Stimulated activated CD8-positive, alpha-beta memory T cell treated with anti-CD3 and anti-CD28 coated beads, Interleukin-15, amount 100 ng/mL, for 48 hours (primary cell): ENCODE measurements at places on chromosomes 3 and 15.

- no peak for DNase-seq
Observed at GRCh38 chr3:115792206-115792955, 169.1 kb downstream of the GAP43 start.

GRCh38 chr3:33908250-33908851 is 109.9 kb downstream of the PDCD6IP start:
- no peak for DNase-seq

GRCh38 chr15:52805351-52806283 is 15.5 kb upstream of the ONECUT1 start:
- DNase-seq: no peak

- DNase-seq: no peak
Observed at GRCh38 chr3:76501315-76501714, 538.6 kb upstream of the ROBO2 start.

- DNase-seq: no peak
Observed at GRCh38 chr3:169246158-169246557, 417.4 kb downstream of the MECOM start.

GRCh38 chr3:149790268-149790667 is 2.1 kb downstream of the ANKUB1 start:
- no peak for DNase-seq

GRCh38 chr3:124952282-124952855 is 17.8 kb upstream of the MUC13 start:
- no peak for DNase-seq

DNA sequence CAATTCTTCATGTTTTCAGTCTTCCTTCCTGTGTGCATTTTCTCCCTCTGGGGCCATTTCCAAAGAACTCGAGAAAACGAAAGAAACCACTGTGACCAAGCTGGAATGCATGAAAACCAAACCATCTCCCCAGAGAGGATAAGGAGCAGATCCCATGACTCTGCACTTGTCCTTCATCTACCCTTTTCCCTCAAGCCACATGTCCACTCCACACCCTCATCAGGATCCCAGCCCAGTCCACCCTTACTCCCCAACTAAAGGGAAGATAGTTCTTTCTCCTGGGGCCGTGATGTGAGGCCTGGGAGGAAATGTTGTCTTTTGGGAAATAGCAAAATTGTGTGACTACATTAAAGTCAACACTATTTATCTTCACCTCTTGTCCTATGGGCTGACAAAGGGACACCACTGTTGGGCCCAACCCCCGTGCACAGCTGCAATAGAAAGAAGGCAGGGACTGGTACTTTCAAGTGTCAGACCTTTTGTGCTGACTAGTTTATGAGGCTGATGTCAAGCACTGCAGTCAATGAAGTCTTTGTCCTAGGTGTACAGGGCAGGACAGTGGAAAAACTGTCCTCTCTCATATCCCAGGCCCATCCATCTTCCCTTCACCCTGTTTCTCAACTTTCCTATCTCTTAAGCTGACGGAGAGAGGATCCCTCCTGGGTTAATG is 487.1 kb upstream of the NR2F2 start:
- DNase-seq: no peak

GRCh38 chr3:172106989-172107388 is 67.6 kb downstream of the FNDC3B start:
- DNase-seq: peak; percentile 54
